ENCODE measurements at places on chromosomes 12 and 14.

- no peak for DNase-seq
Observed at GRCh38 chr12:8455271-8455670, 491 bp upstream of the CLEC6A start.

GRCh38 chr12:69501154-69501895 is 31.1 kb downstream of the FRS2 start:
- no peak for DNase-seq

DNA sequence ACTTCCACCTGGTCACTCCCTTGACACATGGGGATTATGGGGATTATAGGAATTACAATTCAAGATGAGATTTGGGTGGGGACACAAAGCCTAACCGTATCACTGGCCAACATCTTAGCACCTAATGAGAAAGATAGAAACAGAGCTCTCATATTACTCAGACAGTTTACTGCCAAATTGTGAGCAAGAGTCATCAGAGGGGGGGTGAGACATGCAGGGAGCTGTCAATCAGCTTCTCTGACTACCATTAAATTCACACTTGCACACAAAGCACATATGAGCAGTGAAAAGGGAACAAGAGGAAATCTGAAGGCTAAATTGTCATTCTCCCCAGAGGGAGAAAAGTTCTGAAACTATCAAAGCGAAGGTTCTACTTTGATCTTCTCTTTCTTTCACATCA is 78.1 kb upstream of the GRIN2B start:
- no peak for DNase-seq

GRCh38 chr14:54981698-54982097 is 45.2 kb downstream of the WDHD1 start:
- DNase-seq, result no peak

- no peak for DNase-seq
Observed at GRCh38 chr14:101861464-101861863, 100.0 kb downstream of the PPP2R5C start.

DNA sequence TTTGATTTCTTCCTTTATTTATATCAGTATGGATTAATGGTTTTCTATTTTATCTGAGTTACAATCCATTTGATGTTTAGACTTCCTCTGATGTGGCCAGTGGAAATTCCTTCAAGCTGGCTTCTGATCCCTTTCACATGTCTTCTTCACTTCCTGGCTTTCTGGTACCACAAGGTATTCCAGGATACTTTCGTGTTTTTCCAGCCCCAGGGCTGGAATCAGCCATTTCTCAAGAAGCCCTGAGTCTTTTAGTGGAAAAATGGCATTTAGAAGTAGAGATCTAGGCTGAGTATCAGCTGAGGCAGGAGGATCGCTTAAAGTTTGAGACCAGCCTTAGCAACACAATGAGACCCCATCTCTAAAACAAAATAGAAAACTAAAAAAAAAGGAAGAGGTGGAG is 93.3 kb downstream of the FIGNL2 start:
- no peak for DNase-seq

- no peak for DNase-seq
Observed at GRCh38 chr14:34222867-34223266, 239.2 kb downstream of the SPTSSA start.

DNA sequence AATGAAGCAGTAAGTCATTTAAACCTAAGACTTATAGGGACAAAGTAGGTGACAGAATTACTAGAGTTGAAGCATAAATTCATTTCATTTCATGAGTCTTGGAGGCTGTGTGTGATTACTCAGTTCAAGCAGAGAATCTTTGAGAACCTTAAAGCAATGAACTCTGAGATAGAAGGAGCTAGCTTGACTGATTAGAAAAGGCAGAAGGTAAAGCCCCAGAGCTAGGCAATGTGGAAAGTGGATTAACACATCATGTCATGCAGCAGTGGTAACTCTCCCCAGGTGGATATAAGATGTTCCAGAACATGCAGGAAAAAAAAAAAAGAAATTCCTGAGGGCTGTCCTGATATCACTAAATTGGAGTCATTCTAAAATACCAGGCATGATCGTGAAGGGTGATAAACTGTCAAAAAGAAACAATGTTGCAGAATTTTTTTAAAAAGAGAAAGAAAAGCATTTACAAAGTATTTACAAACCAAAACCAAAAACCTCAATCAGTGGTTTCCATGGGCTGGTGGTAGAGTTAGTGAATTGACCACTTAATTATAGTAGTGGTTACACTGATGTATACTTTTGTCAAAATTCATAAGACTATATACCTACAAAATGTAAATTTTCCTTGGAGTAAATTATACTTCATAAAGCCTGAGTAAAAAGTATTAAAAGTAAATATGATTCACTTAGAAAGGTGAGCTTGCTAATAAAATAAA is 12.7 kb upstream of the SLC16A7 start:
- no peak for DNase-seq

DNA sequence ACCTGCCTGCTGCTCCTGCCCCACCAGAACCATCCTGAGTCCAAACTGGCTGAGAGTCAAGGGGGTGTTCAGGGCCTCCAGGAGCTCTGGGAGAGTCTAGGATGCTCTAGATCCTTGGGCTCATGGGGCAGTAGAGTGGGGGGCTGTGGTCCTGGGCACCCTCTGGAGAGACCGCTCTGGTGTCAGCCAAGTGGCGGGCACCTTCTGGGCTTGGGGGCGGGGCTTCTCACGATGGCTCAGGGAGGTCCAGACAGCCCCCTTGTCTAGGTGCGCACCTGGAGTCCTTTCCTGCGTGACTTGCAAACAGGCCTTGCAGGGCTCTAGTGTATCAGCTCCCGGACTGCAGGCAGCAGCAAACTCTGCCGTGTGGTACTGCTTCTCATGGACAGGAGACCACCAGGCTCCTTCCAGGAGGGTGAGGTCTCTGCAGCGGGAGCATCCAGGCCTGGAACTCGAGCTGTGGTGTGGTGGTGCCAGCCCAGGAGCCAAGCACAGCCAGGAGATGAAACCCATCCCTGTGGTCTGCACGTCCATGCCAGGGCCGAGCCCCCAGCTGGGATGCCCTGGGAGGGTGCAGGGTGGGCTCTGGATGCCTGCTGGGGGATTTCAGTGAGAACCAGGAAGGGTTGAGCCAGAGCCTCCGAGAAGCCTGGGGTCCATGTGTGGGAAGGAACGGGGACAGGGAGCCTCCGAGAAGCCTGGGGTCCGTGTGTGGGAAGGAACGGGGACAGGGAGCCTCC is 15.0 kb downstream of the PACS2 start:
- no peak for DNase-seq

- DNase-seq, result no peak
Observed at GRCh38 chr12:27001663-27002062, 12.5 kb downstream of the TM7SF3 start.

DNA sequence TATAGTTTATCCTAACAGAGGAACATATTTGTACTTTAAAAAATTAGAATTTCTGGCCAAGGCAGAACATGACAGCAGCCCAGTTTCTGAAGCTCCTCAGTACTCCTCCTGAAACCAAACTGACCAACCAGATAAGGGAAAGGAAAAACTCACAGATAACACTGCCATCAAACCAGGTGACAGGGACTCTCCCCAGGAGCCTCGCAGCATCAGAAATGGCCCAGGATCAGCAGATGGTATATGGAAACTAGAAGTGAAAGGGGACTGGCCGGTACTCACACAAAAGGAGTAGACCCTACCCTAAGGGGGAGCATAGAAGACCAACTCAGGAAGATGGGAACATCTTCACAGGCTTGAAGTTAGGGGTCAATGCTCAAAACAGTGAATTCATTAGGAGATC is 22.0 kb downstream of the GALC start:
- DNase-seq, result no peak

- no peak for DNase-seq
Observed at GRCh38 chr14:92532490-92533163, 19.0 kb downstream of the RIN3 start.

- DNase-seq, result no peak
Observed at GRCh38 chr12:80834724-80835123, 103.0 kb downstream of the LIN7A start.

DNA sequence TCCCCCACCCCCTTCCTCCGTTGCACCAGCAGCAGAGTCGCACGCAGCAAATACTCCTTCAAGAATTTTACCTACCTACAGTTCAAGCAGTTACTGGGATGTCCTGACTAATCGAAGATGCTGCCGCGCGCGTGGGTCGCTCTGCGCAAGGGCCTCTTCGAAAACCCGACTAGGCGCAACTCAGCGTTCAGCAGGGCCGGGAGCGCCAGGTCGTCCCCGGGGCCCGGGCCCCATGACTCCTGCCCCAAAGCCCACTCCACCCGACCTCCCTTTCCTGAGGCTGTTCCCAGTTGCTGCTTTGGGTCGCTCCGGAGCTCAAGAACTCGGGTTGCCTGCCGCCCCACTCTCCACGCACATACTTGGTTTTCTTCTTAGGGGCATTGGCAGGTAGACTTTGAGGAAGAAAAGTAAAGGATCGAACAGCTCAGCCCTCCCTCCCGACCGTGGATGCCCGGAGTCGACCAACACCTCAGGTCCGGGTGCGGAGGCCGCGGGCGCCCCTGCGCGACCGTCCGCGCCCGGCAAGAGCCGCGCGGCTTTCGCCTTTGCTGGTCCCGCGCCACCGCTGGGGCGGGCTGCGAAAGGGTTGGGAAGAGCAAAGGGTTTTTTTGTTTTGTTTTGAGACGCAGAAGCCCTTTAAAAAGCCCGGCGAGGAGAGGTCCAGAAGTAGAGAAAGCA is 1.9 kb downstream of the BMP4 start:
- no peak for DNase-seq

- no peak for DNase-seq
Observed at GRCh38 chr14:94539181-94539580, 22.1 kb upstream of the SERPINA4 start.

DNA sequence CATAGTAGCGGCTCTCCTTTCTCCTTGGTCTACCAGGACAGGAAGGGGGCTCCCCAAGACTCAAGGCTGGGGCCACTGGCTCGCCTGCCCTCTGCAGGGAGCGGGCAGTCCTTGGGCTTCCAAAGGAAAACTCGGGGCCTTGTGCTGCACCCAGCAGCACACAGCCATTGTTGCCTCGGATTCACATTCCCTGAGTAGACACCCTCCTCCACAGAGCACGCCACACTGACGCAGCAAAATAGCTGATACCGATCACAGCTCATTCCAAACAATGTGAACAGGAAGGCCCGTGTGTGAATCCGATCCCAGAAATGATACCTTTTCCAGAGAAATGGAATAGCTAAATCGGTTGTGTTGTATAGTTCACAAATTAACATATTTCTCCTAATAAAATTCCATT is 65.1 kb upstream of the DYNC1H1 start:
- no peak for DNase-seq

DNA sequence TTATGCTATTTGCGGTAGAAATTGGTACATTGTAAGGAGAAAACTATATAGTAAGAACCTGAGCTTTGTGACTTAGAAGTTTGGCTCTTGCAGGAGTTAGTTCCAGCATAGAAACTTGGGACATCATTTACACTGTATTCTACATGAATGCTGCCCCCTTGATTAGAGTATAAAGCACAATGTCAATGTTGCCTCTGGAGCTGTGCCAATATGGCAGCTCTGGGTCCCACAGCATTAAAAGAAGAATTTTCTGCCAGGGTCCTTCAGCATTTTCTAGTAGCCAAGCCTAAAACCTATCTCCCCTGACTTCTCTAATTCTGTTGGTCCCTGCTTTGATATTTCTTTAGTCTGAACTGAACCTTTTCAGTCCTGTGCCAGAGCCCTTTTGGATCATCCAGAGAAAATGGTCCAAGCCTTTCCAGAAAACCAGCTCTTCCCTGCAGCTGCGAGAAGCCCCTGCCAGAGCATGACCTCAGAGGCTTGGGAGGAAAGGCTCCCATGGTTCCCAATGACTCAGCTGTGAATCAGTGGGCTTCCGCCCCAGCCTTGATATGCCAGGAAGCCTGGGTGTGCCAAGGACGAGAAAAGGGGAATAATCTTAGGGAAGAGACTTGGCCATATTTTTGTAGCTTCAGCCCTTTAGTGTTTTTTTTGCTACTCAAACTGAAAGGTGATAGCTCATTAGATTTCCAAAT is 43.2 kb downstream of the PLEKHG7 start:
- no peak for DNase-seq

DNA sequence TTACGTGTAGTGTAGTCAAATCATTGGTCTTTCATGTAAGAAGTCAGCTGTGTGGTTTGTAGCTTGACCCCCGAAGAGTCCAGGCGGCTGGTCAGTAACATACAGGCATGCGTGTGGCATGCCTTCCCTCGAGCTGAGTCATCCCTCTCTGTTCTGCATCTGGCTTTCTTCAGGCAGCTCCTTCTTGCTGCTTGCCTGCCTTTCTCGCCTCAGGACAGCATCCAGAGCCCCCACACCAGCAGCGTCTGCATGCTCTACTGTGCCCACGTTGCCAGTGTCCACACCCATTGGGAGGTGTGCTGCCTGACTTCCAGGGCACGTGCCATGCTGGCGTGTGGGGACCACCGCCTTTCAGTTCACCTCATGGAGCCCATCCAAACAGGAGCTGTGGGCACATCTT is 96.8 kb downstream of the EP400 start:
- DNase-seq, result no peak

- DNase-seq, result no peak
Observed at GRCh38 chr12:65123435-65124063, 2.4 kb upstream of the WIF1 start.

- DNase-seq, result no peak
Observed at GRCh38 chr14:88786715-88787114, 6.0 kb downstream of the EML5 start.

- no peak for DNase-seq
Observed at GRCh38 chr12:112822056-112822455, 30.5 kb downstream of the RPH3A start.

- DNase-seq, result no peak
Observed at GRCh38 chr12:113248842-113249435, 27.7 kb downstream of the TPCN1 start.

GRCh38 chr14:101478796-101479410 is 82.4 kb upstream of the DIO3 start:
- DNase-seq, result no peak
